ENCODE measurements at places on chromosomes 5 and 9.

DNA sequence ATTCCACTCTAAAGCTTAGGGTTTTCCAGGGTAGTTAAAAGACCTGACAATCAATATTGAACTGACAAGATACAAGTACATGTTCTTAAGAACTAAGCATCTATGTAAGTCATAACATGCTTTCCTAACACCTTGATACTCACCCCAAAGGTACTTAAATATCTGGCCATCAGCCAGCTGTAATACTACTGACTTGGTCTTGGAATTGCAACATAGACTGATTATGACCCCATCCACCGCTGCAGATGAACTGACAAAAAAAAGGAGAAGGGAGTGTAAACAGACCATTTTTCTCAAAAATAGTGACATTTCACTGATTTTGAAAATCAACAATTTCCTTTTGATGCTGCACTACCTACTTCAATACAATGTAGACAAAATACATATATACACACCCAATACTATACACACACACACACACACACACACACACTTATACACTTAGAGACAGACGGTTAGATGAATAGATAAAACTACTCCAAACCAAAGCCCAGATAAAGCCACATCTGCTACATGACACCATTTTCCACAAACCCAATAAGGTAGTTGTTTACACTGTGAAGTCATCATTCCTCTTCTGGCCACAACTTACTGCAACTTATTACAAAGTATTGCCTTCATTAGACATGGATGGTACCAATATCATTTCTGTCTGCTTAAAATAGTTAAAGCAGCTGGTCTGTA, 30.4 kb downstream of the ELP1 start:
- no peak for DNase-seq

DNA sequence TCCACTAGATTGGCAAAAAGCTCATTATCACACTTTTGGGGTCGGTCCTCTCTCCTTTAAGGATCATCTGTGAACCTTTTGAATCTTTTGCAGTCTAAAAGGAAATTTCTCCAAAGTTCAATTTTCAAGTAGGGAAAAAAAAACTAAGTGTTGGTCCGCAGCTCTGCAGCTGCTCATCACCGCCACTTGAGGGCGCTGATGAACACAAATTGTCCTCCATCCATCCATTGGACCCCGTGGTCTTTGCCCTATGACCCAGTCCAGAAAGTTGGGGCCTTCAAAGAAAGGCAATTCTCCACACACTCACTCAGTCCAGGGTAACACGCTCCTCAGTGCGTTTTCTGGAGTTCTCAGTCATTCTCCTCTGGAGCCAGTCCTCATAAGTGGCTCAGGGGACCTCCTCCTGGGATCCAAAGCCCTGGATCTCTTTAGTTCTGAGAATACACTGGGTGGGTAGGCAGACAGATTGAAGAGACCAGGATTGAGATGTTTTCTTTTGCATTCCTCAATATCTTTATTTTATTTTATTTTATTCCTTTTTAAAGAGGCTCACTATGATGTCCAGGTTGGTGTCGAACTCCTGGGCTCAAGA, 63.6 kb upstream of the SLC28A3 start:
- no peak for DNase-seq

DNA sequence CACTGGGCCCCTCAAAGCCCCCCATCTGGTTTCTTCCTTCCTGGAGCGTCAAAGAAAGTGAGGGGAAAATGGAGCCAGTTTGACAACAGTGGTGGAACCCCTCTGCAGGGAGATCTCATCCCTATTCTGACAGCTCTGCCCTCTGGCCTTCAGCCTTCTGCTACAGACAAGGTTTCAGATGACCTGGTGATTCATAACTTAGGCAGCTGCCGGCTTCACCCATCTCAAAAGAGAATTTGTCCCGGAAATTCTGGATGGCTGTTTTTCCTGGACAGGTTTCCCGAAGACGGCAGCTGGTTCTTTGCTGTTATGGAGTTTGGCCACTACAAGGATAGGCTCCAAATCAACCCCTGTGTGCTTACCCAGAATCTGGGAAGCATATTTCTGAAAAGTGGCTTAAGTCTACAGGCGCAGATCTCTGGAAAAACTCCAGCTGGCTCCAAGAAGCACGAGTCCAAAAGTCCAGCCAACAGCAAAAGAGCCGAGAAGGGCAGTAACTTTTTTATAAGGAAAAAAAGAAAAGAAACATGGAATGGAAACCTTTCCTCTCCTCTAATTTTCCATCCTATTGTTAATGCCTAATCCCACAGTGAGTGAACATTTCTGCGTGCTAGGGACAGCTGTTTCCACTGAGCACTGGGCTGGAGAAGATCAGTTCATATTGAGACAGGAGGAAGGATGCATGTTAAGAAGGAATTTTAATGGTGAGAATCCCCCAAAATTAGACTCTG, 54.5 kb downstream of the ZNF366 start:
- no peak for DNase-seq

DNA sequence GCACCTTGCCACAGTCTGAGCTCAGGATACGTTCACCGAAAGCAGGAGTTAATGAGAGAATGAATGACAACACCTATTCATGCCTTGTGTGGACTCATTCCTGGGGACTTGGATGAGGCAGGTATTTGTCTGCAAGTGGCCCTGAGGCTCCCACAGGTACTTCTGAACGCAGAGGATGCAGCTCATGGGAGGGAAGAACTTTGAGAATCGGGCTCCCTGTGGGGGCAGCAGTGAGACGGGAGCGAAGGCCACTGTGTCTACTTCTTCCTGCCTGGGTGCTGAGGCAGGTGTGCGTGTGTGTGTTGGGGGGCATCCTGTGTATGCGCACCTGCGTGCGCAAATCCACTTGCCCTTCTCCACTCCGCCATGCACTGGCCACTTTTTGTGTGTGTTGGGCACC, 42.2 kb downstream of the PTPN3 start:
- no peak for DNase-seq

- no peak for DNase-seq
These were observed 627.3 kb upstream of the NUDT12 start for GRCh38 chr5:104189909-104190308.

DNA sequence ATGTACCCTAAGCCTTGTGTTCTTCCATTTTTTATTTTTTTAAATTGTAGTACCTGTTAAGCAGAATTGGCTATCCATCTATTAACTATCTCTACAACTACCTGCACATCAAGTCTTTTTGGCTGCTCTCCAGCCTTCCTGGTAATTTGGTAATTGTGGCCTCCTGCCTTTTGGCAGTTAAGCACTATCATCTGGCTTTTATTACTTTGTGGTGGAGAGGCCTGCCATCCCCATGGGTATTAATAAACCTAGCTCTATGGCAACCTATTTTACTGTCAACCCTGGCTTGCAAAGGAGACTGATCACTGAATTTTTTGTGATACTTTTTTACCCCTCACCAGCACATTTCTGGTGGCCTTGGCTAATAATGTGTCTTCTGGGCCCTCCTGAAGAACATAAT, 20.5 kb downstream of the SELENOP start:
- no peak for DNase-seq

DNA sequence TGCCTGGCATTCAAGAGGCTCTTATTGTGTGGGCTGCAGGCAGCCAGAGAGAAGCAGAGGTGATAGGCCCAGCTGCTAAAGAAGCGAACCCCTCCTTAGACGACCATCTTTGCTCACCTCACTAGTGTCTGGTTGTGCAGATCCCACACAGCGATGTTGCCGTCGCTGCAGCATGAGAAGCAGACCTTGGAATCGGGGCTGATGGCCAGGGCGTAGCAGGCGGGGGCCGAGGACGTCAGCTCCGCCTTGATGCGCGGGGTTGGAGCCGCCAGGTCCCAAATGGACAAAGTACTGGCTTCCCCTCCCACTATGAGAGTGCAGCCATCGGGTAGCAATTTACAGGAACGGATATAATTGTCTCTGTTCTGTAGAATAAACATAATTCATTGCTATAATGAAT, 98.7 kb downstream of the TLE1 start:
- no peak for DNase-seq

- DNase-seq = no peak
These were observed 453.9 kb downstream of the ENC1 start for GRCh38 chr5:74186356-74187315.

- DNase-seq = no peak
These were observed 1.3 kb downstream of the PTRH1 start for GRCh38 chr9:127714020-127714750.

DNA sequence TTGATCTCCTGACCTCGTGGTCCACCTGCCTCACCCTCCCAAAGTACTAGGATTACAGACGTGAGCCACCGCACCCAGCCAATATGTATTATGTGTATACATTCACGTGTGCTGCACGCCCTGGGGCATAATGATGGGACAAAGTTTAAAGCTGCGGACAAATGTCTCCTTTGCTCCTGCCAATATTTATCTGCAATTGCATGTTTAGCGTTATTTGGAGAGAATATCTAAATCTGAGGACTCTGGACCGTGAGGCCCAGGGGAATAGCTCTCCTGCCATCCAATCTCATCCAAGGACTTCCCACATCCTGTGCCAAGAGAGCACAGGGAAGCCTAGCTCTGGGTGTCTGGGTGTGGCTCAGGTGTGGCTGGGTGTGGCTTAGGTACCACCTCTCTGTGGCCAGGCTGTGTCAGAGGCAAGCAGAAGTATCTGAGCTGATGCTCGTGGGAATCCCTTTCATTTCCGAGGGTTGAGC, 6.9 kb upstream of the BOD1 start:
- no peak for DNase-seq

GRCh38 chr5:72723581-72723980, 92.9 kb upstream of the TNPO1 start:
- DNase-seq = no peak

DNA sequence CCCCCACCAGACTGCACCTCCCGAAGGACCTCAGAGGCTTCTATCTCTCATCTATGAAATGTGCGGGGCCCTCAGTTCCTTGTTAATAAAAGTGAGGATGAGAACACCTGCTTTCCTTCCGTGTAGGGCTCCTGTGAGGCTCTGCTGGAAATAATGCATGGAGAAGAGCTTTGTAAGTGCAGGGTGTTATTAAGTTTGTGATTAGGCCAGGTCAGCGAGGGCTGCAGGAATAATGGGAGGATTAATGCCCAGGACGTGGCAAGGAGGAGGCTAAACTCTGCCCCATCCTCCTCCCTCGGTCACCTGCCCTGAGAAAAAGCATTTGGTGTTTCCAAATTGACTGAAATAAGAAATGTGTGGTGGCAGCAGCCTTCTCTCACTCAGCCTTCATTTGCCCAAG, 83.5 kb upstream of the HSPA9 start:
- DNase-seq = no peak

- no peak for DNase-seq
These were observed 10.2 kb upstream of the NKD2 start for GRCh38 chr5:998246-999031.

DNA sequence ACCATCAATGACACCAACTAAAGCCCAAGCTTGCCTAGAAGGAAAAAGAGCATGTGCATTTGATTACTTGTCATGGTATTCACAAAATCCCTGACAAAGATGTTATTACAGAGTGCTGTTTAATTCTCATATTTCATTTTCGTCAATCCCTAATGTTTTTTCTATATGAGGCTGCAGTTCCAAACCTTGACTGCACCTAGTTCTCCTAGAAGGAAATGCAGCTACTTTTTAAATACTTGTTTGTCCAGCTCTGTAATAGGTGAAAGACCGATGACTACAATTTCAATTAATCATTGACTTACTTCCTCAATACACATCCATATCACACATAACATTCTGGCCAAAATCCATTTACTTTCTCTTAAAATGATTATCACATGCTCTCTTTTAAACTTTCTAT, 28.1 kb downstream of the CEMIP2 start:
- DNase-seq = no peak

DNA sequence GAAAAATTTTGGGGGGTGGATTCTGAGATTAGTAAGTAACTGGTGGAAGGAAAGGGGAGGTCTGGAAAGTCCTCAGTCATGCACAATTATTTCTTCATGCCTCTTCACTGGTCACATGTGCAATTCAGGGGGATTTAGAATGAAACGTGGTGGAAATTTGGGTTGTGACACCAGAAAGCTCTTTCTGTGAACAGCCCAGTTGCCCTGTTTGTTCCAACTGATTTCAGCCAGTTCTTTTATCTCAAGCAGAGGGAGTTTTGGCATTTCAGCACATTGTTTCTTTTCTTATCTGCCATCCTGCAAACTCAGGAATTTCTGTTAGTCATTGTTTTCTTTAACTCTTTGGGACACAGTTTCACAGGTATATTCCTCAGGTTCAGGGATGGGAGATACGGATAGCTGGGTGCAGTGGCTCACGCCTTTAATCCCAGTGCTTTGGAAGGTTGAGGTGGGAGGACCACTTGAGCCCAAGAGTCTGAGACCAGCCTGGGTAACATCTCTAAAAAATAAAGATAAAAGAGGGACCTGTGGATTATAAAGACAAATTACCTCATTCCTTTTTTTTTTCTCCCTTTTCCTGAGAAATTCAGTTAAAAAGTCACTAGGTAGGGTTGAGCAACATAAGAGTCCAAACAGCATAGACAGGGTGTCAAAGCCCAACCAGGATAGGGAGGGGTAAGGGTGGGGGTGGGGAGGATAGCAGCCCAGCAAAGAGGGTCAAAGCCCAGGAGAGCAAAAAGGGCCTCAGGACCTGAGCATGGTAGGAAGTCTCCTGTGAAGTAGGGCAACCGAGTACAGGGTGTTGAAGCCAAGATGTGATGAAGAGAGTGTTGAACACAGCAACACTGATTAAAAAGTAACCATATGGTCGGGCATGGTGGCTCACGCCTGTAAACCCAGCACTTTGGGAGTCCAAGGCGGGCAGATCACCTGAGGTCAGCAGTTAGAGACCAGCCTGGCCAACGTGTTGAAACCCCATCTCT, 5.4 kb upstream of the B4GALT1 start:
- DNase-seq = no peak

DNA sequence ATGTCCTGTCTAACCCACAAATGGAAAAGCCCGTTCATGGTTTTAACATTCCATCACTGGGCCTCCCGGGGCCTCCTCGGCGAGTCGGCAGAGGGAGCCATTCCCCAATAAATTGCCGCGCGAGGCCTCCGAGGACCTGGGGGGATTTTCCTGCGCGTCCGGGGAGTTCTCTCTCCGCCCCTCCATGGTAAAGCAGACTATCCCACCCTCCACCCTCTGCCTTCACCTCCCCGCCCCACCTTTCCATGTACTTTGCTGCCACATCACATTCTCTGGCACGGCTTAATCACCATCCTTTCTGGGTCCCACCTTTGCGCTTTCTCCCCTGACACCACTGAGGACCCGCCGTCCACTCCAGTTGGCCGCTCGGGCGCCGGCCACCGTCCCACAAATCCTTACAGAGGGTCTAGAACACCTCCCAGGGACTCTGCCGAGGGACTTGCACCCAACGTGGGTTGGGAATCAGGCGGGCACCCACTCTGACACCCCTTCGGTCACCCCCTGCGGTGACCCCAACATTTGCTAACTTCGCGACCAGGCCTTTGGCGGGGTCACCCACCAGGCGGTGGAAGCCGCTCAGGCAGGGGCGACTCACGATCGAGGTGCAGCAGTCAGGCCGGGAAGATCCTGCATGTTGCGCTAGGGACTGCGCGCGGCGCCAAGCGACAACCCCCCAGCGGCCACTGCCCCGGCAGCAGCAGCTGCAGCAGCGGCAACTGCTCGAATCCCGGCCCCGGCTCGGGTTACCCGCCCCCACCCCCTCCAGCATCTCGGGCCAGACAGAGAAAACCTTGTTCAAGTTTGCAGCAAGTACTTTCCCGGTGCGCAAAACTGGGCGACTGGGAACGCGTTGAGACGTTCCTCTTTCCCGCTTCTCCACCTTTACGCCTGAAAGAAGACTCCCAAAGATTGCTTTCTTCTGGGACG, at the start of gene MEGF10:
Gene MEGF10, plus strand, starts transcription at position 778 of the 927 bp plus-strand sequence. CDS start 40,513 bp downstream, outside the sequence.
- DNase-seq = no peak

- no peak for DNase-seq
These were observed 1.5 kb downstream of the LCN2 start for GRCh38 chr9:128150594-128151308.
